ENCODE measurements at places on chromosomes 12 and 14.

- DNase-seq = peak; percentile 81
Observed at GRCh38 chr14:90677484-90678050, 138.7 kb downstream of the TTC7B start.

DNA sequence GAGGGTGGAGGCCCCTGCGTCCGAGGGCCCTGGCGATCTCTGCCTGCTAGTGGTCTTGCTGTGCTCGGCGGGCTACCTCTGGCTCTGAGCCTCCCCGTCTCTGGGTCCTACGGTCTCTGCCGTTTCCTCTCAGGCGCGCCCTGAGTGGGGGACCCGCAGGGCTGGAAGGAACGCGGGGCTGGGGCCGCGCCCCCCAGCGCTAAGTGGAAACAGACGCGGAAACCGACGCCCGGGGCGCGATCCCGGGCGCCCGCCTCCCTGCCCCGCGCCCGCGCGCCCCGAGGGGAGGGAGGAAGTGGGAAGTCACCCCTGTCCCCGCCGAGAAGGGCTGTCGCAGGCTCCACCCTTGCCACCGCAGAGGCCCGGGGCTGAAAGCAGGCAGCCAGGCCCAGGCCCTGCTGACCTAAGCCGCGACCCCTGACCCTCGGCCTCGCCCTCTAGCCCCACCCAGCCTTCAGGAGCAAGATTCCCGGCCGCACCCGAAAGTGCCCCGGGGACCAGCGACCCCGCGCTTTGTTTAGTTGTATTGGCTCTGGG is 831 bp downstream of the CRIP1 start:
- no peak for DNase-seq

GRCh38 chr14:68806526-68807147 is 13.8 kb upstream of the ZFP36L1 start:
- DNase-seq = no peak

GRCh38 chr12:43444940-43445564 is 107.0 kb downstream of the ADAMTS20 start:
- DNase-seq = peak; percentile 70

GRCh38 chr12:14678547-14679150 is 17.8 kb downstream of the GUCY2C start:
- DNase-seq = no peak

- DNase-seq = peak; percentile 62
Observed at GRCh38 chr12:116910645-116911451, at the start of gene FBXW8. TSS of gene FBXW8 (plus strand) at chr12:116910950. CDS start at chr12:116911038, 88 bp downstream.

GRCh38 chr12:112188130-112188830 is 62.9 kb downstream of the TRAFD1 start:
- DNase-seq = no peak

- peak; percentile 22 for DNase-seq
Observed at GRCh38 chr12:118327391-118327790, 45.3 kb downstream of the TAOK3 start.

GRCh38 chr12:127556231-127556886 is 710.6 kb upstream of the TMEM132C start:
- no peak for DNase-seq

DNA sequence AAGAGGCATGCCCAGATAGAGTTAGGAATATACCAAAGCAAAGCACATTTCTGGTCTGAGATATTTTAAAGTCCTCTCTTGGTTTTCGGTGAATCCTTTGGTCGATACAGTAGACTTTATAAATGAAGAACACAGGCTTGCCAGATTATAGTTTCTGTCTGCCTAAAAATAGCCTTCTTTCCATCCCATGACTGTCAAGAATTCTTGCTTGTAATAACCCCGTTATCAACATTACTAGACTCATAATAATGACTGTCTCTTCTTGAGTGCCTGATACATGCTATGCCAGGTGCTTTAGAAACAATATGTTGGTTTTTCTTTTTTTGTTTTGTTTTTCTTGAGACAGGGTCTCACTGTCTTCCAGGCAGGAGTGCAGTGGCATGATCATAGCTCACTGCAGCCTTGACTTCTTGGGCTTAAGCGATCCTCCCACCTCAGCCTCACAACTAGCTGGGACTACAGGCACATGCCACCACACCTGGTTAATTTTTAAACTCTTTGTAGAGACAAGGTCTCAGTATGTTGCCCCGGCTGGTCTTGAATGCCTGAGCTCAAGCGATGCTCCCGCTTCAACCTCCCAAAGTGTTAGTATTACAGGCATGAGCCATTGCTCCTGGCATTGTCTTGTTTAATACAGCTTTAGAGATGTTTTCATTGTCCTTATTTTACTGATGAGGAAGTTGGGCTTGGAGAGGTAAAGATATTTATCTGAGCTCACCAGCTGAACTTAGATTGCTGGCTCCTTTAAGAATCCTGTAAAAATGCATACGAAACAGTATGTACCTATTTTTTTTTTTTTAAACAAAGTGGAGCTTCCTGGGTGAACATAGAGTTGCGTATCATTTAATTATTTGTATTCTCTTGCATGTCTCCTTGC is 30.4 kb downstream of the CHST11 start:
- no peak for DNase-seq

GRCh38 chr12:92301356-92301755 is 155.7 kb upstream of the BTG1 start:
- no peak for DNase-seq

DNA sequence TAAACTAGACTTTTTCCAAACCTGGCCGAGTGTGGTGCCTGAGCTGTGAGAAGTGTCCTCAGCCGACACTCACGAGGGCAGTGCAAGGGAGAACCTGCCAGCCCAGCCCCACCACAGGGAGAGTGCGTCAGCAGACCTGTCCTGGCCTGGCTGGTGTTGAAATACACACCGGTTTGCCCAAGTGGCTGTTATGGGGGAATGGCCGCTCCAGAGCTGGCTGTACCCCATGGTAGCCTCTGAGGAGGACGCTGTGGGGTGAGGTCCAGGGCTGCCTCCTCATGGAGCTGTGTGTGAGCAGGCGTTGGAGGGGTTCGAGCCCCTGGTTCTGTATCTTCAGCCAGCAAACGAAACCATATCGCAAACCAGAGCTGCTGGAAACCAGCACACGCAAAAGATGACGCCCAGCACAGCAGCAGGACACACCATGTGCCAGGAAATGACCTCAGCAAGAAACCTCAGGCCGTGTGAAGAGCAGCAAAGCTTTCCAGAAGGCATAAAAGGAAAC is 9.4 kb downstream of the ANKRD9 start:
- peak; percentile 94 for DNase-seq

DNA sequence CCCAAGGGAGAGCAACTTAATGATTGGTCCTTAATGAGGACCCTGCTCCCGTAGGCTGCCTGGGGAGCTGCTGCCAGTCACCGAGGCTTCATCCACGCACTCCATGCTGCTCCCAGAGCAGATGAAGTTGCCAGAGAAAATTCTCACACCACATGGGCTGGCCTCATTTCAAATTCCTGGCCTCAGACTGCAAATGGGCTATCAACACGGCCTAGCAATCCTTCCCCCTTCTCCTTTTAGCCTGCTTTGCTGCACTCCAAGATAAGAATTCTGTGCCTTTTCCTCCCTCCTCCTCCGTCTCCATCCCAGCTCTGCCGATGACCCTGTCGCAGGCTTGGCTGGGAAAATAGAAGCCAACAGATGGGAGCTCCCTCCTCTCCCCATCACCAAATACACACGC is 10.8 kb upstream of the DGLUCY start:
- DNase-seq = no peak

DNA sequence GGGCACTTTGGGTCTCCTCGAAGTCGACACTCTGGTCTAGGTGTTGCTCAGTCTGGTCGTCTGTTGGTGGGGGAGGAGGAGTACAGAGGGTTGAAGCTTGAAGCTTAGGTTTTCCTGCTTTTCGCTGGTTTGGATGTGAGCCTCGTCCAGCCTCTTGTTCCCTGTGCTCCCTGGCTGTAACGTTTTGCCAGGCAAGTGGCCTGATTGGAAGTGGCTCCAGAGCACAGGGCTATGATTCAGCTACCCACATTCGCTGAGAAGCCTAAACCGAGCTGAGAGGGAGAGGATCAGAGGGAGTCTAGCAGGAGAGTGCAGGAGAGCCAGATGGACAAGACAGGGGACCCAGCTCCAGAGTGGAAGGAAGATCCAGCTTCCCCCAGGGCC is 6.1 kb downstream of the HOXC10 start:
- peak; percentile 88 for DNase-seq

DNA sequence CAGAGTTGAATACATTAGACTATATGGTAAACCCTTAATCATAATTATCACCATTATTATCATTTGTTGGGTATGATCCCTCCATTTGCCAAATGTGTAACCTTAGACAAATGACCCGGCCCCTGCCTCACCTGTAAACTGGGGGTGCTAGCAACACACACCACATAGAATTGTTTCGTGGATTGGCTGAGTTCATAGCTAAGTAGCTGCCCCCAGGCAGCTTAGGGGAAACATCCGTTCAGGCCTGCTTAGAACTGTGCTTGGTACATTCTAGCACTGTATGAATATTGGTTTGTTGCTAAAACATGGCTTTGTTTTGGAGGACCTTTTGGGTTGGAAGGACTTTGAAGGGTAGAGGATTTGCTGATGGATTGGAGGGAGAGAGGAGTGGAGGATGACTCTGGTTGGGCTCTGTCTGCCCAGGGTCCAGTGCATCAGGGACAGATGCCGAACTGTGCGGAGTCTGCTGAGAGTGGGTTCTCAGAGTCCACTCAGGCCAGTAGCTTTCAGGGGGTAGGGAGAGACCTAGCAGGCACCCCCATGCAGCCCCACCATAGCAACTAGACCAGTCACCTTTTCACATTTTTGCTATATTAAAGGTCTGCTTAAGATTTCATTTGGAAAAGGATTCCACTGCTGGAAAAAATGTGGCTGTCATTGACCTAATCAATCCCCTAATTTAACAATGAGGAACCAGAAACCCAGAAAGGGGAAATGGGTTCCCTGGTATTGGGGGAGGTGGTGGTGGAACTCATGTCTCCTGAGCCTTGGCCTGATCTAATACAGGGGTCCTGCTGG is 2.2 kb downstream of the RIN3 start:
- no peak for DNase-seq

DNA sequence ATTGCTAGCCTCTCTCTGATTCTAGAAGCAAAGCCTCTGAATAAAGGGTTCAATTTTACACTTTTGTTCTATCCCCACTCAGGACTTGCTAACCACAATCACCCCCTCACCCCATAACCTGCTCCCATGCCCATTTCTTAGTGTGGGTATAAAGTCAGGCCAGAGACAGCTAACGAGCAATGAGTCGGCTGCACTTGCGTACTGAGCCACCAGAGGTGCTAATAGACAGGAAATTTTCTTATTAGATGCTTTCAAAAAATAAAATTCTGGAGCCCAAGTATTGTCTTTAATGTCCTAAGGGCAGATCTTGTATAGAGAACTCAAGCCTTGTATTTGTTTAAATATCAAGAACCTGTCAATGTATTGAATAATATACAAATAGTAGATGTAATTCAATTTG is 256.9 kb downstream of the SYT1 start:
- DNase-seq = no peak

Measured in fibroblast of mammary gland (primary cell).